ENCODE measurements at places on chromosomes 6 and 20.

GRCh38 chr6:42532038-42532669 is 31.7 kb upstream of the UBR2 start:
- DNase-seq: no peak

DNA sequence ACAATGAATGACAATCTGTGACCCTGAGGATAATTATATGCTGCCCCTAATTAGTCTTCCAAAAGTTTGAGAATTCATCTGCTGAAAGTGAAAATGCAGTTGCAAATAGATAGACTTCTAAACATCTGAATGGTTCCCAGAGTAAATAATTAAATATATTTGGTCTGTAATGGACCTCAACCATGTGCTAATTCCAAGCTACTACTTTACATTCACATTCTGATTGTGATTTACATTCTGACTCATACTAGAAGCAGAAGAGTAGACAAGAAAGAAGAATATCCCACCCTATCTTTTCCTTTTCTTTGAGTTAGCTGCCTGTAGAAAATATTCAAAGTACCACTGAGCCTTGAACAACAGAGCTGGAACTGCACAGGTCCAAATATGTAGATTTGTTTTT is 80.8 kb downstream of the PTPRK start:
- DNase-seq: no peak

- no peak for DNase-seq
Observed at GRCh38 chr20:59157961-59158541, 5.6 kb upstream of the ZNF831 start.

- DNase-seq: no peak
Observed at GRCh38 chr20:42549496-42549895, 640.2 kb downstream of the PTPRT start.

DNA sequence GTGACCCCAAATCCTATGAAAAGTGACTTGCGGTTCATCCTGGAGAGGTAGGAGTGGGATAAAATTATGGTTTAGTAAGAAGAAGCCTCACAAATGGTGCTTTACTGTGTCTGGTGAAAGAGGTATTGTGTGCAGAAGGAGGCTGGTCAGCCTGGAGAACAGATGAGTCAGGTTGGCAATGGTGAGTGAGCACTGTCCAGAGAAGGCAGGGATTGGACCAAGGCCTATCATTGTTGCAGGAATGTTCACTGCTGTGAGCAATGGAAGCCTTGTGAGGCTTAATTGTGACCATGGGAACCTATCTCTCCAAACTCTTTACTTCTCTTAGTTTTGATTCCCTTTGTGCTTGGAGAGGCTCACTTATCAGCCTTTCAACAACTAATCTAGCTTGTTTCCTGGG is 89.0 kb upstream of the KCNK16 start:
- DNase-seq: no peak

DNA sequence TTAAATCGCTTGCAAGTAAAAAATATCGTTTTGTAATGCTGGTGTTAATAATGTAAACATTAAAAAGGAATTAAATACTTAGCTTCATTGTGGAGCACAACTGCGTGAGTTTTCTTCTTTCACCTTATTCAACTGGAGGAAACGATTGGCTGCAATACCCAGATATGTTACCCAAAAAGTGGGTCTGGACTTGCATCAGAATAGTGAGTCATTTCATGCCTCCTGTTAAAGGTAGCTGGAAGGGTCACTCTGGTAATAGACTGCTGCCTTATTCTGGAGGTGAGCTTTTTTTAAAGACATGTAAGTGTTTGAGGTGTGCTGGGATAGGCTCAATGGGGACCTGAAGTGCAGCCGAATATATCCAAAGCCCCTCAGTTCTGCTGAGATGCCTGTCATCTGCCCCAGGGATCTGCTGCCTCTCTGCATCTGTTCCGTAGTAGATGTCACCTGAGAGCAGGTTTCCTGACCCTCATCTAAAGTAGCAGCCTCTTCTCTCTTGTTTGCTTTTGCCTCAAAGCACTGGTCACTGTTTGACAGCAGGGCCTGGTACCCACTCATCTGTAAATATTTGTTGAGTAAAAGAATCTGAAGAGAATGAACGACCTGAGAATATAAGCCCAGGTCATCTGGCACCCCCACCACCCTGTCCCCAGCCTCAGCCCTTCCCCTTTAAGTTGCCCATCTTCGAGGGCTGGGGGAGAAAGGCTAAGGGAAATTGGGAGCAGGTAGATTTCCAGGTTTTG is 5.6 kb upstream of the UQCC2 start:
- no peak for DNase-seq

DNA sequence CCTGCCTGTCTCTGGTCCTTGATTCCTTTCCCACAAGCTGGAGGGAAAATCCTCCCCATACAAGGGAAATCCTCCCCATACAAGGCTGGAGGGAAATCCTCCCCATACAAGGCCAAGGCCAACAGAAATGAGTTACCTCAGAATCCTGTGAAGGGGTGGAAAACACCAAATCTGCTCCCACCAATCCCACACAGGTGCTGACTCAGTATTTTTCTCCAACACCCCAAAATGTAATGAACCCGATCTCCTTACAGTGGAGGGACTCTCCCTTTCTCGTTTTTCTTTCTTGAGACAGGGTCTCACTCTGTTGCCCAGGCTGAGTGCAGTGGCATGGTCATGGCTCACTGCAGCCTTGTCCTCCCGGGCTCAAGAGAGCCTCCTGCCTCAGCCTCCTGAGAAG is 6.3 kb downstream of the SNHG17 start:
- no peak for DNase-seq

DNA sequence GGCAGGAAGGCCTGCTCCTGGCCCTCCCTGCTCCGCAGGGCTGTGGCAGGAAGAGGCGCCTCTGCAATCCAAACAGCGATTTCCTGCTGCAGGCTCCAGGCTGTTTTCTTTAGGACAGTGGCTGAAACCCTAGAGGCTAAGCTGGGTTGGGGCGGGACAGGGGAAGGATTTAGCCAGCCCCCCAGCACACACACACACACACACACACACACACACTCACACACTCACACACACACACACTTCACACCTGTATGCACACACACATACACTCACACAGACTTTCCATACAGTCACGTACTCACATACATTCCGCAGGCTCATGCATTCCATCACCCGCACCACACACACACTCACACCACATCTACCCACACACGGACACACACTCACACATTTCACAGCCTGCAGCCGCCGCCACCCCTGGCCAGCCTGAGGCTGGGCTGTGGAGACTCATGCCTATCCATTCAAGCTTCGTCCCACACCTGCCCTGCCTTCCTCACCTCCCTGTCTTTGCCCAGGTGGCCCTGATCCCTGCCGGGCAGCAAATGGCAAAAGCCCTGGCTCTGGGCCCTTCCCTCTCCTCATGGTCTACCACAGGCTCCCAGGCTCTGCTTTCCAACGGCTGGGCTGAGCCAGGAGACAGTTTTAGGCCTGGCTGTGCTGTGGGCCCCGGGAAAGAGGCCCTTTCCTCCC is 17.9 kb downstream of the MDFI start:
- no peak for DNase-seq

DNA sequence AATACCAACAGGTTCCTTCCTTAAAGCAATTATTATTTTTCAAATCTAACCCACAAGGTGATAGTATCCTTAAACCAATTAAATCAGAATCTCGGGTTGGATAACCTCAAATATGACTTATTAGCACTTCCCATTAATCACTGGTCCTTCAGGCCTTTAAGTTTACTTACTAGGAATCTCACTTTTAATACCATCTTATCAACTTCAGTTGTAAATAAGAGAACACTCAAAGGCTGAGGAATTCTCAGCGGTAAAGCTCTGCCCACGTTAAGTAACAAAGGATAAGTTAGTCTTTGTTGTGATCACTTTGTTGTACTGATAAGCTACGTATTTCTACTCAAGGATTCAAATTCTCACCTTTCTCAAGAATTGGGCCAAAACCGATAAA is 82.0 kb downstream of the OR2B2 start:
- no peak for DNase-seq

GRCh38 chr20:12504779-12505178 is 504.0 kb upstream of the SPTLC3 start:
- DNase-seq: no peak

DNA sequence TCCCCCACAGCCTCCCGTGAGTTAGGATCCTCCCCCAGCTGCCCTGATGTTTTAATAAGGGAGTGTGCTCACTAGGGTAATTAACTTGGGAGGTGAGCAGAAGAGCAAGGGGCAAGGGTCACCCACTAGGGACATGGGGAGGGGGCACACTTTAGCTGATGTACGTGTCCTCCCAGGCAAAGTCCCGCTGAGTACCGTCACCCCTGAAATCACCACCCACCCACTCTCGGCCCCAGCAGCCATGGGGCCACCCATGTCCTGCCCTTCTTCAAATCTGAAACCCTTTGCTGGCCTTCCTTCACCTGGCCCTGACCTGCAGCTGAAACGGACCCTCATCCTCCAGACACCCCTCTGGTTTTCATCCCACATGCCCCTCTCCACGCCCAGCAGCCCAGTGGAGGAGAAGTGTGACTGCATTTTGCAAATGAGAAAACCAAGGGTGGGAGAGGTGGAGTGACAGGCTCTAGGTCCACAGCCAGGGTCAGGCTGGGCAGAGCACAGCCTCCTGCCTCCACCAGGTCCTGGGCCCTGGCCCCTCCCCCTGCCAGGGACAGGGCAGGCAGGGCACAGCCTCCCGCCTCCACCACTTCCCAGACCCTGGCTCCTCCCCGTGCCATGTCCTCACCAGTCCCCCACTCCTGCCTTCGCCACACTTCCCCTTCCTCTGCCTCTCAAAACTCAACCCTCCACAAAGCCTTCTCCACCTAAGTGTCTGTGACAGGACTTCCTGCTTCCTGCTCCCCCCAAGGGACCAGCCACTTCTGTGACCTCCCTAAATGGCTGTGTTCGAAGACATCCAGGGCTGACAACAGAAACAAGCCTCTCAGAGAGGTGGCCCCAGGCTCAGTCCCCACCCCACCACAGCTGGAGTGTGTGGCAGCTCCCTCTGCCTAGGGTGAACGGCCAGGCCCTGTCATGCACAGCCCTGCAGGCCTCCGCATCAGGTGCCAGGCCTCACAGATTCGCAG is 15.1 kb downstream of the ACSS1 start:
- no peak for DNase-seq

GRCh38 chr6:111921103-111921502 is 47.9 kb upstream of the FYN start:
- no peak for DNase-seq

GRCh38 chr20:62797671-62798532 is 1.6 kb downstream of the MRGBP start:
- DNase-seq: no peak

GRCh38 chr6:1104988-1105670 is 206.8 kb upstream of the FOXQ1 start:
- DNase-seq: no peak

DNA sequence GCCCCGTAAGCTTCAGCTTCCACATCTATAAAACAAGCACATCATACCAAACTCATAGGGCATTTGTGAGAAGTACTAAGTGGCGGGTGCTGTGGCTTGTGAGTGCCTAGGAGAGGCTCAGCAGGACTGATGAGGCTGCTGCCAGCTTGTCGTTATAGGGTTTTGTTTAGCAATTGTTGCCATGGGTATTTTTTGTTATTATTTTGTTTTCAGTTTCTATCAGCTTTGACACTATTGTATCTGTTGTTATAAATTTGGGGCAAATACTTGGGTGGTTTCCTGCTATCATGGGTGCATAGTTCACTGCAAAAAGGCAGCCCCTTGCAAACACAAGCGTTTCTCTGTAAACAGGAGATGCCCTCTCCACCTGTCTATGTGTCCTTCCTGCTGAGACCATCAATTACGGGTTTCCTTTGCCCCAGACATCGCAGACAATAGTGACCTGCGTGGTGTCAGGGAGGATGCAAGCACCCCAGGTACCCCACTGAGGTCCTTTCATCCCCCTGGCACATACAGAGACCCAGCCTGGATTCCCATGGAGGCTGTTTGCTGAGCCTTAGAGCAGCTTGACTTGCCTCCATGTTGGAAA is 3.1 kb upstream of the CCDC167 start:
- DNase-seq: peak; percentile 39

DNA sequence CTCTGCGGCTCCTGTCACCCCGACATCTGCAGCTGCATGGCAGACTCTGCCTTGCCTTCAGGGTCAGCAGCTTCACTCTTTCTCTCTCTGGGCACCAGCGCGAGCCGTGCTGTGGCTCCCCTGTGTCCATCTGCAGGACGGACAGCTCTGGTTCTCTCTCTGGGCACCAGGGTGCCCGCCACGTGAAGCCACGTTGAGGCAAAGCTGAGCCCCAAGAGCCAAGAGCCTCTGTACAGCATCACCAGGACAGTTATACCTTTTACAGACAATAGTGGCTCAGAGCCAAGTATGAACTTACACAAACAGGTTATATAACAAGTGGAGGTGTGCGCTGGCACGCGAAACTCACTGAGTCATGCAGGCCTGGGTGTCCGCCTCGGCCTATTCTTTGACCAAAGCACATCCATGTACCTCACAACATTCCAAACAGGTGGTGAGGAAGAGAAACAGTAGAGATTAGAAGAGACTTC is 50.8 kb downstream of the FAM50B start:
- DNase-seq: no peak

DNA sequence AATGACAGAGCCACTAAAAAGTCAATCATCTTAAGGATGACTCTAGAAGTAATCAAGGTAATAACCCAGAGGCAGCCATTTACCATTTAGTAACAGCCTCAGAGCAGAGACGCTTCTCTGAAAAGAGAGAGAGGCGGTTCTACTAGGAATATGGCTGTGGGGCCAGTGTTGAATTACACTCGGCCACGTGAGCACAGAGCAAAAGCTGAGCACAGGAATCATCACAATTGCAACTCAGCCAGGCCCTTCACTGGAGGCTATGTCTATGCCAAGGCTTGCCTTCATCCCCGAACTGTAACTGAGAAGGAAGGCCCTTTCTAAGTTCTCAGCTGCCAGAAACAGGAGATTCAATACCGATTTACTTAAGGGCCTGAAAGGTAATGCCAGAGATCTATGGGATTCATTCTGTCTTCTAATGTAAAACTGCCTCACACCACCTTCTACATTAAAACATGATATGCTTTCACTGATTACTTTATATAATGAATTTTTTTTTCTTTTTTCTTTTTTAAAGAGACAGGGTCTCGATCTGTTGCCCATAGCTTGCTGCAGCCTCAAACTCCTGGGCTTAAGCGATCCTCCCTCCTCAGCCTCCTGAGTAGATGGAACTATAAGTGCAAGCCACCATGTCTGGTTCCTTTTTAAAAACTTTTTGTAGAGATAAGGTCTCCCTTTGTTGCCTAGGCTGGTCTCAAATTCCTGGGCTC is 67.6 kb downstream of the NUDT3 start:
- no peak for DNase-seq

- no peak for DNase-seq
Observed at GRCh38 chr6:154766288-154766687, 33.1 kb downstream of the SCAF8 start.

- DNase-seq: no peak
Observed at GRCh38 chr6:8238773-8239683, 136.7 kb upstream of the EEF1E1 start.

DNA sequence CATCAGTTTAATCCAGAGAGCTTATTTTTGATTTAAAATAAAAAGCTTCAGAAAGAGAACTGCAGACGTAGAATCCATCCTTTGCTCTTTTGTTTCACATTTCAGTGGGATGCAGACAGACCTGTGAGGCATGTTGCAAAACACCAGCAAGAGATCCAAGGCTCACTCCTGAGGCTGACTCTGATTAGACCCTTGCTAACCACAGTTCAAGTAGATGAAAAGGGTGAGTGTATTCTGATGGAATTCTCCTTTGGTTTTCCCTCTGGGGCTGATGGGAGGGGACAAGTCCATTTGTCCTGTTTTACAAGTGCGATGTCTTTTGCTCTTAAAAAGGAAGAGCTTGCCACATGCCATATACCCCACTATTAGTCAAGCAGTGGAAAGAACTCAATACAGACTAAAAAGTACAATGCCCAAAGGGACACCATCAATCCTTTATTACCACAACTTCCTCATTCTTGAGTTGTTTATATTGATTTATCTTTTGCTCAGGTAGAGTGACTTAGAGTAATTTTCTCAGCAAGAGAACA is 772.7 kb downstream of the MAFB start:
- DNase-seq: no peak

GRCh38 chr20:8309634-8310033 is 177.6 kb downstream of the PLCB1 start:
- no peak for DNase-seq

Data from activated T-helper 9 cell treated with anti-CD3 and anti-CD28 coated beads, Interleukin-2, amount 50 U/mL, for 16 hours (primary cell).